ENCODE measurements at places on chromosomes 5 and 9.

DNA sequence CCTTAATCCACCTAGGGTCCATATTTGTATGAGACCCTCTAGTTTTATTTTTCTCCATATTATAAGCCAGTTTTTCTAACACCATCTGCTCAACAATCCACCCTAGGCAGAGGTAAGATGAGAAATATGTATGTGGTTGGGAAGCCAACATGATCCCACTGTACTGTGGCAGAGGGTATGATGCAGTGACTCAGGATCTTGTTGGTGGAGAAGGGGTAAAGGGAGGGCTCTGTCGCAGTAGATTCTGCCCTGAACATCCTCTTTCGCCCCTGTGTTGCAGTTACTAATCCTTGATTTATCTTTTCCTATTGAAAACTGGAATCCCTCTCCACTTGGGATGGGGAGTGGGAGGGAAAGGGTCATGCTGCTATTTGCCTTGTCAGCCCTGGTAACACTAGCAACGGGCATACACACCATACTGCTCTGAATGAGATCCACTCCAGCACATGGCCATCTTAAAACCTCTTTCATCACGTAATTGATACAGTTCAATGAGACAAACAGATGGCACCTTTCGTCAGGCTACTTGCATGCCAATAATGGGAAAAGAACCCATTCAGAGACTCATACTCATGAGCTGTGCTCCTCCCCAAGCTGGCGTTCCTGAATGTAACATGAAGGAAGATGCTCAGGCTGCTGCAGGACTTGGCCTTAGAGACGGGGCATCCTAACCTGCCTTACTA is 63.0 kb downstream of the ADAMTS12 start:
- DNase-seq: no peak

- DNase-seq: no peak
These were observed 48.0 kb downstream of the SHLD3 start for GRCh38 chr5:65672796-65673195.

- DNase-seq: no peak
These were observed 150.2 kb upstream of the TRPM3 start for GRCh38 chr9:71271602-71272001.

- no peak for DNase-seq
These were observed 2.5 kb downstream of the TRIO start for GRCh38 chr5:14145435-14146334.

- no peak for DNase-seq
These were observed 1371.0 kb upstream of the DMAC1 start for GRCh38 chr9:9170439-9171134.

DNA sequence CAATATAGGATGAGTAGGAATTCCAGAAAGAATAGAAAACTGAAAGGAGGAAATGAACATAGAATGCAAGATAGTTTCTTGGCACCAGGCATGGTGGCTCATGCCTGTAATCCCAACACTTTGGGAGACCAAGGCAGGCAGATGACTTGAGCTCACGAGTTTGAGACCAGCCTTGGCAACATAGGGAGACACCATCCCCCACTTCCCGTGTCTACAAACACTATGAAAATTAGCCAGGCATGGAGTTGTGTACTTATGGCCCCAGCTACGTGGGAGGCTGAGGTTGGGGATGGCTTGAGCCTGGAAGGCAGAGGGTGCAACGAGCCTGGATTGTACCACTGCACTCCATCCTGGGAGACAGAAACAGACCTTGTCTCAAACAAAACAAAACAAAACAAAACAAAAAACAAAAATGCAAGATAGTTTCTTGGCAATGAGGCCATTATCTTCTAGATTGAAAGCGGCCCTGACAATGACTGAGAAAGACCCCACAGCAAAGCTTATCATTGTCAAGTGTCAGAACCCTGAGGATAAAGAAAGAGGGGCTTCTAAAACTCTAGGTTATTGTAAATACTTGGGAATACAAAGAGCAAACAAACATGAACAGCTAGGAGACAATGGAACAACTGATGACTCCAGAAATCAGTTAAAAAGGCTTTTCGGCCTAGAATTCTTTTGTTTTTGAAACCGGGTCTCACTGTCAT is 9.2 kb downstream of the SQSTM1 start:
- DNase-seq: no peak

DNA sequence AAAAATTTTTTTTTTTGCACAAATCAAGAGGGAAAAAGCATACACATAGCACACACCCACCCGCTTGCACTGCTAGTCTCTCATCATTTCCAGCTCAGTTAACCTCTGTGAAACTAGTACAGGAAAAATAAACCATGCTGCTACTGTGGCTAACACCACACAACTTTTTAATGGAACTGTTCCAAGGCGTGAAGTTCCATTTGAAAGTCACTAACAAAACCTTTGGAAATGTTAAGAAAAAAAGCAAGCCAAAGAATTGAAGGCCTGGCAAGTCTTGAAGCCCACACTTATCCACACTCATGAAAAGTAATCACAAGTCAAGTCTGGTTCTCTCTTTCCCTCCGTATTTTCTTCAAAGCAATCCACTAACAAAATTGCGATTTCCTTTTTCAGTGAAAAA is 116.3 kb downstream of the FANCC start:
- no peak for DNase-seq

GRCh38 chr9:115914291-115914690 is 239.3 kb upstream of the PAPPA start:
- no peak for DNase-seq

- DNase-seq: no peak
These were observed 233.1 kb downstream of the FANCC start for GRCh38 chr9:95084254-95084934.

DNA sequence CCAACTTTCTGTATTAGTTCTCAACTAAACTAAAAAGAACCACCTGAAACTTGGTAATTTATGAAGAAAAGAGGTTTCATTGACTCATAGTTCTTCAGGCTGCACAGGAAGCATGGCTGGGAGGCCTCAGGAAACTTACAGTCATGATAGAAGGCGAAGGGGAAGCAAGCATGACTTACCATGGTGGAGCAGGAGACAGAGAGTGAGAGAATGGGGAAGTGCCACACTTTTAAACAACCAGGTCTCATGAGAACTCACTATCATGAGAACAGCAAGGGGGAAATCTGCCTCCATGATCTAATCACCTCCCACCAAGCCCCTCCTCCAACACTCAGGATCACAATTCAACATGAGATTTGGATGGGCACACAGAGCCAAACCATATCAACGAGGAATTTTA is 123.5 kb downstream of the DEPDC1B start:
- DNase-seq: no peak

DNA sequence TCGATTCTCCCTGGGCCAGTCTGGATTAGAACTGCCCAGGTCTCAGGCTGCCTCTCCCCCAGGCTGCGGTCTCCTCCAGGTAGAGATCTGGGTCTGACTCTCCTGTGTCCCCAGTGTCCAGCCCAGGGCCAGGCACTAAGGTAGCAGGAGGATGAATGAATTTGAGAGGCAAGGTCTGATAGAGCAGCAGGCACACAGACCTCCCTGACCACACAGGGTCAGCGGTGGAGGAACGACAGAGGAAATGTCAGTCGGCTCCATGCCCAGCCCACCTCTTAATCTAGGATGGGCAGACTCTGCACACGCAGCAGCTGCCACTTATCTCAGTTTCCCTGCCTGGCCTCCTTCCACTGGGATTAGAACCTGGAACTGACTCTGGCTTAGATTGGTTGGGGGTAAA is 272.7 kb upstream of the MVB12B start:
- DNase-seq: no peak

DNA sequence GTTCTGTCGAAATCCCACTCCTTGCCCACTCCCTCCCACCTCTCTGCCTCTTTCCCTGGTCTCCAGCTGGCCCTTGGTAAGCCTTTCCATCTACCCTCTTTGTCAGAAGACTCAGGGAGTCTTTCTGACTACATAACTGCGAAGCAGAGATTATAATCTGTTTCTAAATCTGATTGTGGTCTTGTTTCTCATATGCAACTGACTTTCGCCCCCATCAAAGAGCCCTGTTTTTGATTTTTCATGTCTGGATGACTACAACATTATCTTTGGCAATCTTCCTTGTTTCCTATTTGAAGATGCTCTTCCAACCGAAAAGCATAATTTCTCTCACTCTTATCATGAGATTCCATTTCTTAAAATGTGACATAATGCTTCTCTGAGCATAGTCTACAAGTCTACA is 218.2 kb upstream of the ADAMTSL1 start:
- DNase-seq: no peak

DNA sequence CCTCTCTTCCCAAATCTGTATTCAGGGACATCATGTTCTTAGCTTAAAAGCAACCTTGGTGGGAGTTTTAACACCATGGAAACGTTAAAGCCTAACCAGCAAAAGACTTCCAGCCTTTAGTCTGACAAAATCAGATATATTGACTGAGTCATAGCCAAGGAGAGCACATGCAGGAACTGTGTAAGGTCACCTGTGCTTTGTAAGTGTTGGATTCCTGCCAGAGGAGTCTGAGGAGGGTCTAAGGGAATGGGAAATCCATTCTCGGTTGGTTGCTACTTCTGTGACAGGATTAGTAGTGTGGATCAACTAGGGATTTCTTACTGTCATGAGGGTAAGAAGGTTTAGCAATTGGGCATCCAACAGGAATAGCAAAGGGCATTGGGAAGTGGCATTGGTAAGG is 142.0 kb upstream of the CHD1 start:
- no peak for DNase-seq

GRCh38 chr9:18920141-18921084 is 112.6 kb downstream of the SAXO1 start:
- no peak for DNase-seq

DNA sequence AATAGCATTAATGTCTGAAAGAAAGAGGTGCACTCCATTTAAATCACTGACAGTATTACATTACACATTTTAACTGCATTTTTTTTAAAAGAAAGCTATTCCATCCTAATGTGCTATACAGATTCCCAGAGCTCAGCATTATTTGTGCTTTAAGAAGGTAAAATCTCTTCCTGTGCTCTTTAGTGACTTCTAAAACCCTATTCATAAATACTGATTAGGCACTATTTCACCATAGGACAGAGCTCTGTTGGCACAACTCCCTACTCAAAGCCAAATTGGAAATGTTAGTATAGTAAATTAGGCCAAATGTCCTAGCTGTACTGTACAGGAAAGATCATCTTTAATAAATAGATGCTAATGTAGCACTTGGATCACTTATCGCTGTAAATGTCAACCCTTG is 262.5 kb downstream of the TUSC1 start:
- no peak for DNase-seq

DNA sequence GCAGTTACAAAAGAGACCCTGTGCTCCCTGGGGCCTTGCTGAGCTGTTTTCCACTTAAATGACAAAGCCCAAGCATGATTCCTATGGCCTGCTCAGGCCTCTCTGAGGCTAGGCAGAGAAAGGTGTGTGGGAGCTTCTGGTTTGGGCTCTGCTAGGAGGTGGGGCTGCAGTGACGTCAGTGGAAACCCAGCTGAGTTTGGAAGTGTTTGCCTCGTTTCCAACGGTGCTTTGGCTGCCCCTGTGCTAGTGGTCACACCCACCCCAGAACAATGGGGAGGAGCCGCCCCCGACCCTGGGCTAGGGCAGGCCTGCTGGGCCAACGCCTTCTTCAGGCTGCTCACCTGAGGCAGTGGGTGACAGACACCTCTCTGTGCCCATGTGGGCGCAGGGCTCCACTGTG is 10.4 kb downstream of the ANGPTL2 start:
- no peak for DNase-seq

DNA sequence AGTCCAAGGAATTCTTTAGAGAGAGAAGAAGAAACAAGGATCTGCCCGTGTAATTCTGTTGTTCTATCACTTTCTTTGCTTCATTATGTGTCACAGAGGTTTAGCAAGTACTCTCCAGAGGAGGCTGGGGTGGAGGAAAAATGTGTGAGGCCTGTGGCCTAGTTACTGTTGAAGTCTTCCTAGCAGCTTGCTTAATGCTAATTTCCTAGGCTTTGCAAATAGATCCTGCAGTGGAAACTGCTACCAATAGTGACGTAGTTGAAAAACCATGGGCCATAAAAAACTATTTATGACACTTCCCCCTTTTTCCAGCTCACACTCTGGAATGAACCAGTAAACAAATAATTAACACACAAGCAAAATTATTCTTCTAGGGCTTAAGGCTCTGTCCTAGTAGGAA is 27.0 kb upstream of the C9orf72 start:
- DNase-seq: peak; percentile 16

DNA sequence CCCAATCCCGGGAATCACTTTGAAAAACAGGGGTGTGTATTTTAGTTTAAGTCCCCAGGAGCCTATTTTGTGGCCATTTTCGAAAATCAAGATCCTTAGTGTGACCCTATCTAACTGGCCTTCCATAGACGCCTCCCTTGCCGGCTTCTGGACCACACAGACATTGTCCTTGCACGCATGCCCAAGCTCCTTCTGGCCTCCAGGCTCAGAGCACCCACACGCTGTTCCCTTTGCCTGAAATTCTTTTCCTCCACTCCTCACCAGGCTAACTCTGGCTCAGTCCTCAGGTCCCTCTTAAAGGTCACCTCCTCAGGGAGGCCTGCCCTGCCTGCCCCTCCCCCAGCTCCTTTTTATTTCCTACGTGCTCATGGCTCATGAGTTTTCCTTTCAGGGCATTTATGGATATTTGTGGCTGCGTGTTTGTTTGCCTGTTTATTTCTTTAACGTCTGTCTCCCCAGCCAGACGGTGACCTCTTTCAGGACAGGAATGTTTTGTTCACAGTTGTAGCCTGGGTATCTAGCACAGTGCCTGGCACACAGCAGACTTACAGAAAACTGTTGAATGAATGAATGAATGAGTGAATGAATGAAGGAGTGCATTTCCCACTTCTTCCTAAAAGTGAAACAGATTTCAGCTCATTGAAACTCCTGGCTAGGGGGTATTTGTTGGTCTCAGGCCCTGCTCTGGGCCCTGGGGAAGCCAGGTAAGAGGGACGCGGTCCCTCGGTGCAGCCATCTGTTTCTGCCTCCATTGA is 79.1 kb upstream of the IER5L start:
- DNase-seq: no peak

DNA sequence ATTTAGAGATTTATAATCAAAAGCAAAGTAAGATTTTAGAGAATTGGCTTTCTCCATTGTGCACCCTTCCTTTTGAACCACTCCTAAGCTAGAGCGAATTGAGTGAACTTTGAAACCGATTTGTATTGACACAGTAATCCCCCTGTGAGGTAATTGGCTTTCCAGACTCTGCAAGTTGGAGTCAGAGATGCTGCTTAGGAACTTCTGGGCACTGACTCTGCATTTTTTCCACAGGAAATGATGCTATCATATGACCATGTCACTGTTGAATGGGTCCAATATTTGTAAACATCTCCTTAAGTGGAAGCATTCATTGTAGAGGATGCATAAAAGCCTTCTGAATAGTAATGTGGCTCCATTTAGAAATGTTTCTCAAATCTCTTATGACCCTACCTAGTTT is 394.4 kb upstream of the ZNF608 start:
- no peak for DNase-seq

Data from CD4-positive, alpha-beta T cell treated with Interleukin-17A for 1 hour (primary cell).